Left forelimb (tissue), 1 donor: ENCODE measurements at places on chromosomes 5 and 9.

DNA sequence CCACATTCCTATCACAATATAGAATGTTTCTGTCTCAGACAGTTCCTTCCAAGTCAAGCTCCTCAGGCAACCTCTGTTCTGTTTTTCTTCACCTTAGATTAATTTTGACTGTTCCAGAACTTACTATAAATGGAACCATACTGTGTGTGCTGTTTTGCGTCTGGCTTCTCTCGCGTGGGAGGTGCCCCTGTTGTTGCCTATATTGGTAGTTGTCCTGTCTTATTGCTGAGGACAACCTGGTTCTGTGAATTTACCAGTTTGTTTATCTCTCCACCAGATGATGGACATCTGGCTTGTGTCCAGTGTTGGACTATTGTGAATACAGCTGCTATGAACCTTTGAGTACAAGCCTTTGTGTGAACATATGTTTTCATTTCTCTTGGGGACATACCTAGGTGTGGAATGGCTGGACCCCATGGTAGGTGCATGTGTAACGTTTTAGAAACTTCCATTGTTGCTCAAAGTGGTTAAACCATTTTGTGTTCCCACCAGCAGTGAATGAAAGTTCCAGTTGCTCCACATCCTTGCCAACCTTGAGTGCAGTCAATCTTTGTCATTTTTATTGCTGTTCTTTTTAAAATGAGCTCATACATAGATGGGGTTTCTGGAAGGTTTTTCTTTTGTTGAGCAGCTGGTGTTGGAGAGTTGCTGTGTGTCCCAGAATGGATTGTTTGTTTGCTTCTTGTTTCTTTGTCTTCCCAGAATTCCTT, 18.1 kb downstream of the HMCN2 start:
- DNase-seq, result no peak

DNA sequence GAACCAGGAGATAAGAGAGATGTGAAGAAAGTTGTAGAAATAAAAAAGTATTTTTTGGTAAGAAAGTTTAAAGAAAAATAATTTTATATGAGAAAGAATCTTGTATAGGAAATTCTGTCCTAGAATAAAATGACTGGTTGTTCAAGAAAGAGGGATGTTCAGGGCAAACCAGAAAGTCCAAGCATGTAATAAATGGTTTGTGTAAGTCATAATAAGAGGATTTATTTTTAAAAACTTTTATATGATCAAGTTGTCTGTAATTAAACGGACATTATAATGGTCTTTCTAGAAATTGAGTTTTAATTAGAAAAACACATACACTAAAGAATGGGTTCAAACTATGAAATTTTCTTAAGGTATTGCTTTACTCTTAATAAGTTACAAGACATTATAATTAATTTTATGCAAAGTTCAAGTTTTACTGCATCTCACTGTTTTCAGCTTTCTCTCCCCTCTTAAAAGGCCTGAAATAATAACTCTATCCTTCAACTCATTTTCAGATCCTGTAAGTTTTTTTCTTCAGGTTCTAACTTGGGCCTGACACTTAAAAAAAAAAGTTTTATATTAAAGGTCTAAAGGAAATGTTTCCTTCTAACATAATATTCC, 56.1 kb upstream of the ZNF300 start:
- DNase-seq, result no peak

DNA sequence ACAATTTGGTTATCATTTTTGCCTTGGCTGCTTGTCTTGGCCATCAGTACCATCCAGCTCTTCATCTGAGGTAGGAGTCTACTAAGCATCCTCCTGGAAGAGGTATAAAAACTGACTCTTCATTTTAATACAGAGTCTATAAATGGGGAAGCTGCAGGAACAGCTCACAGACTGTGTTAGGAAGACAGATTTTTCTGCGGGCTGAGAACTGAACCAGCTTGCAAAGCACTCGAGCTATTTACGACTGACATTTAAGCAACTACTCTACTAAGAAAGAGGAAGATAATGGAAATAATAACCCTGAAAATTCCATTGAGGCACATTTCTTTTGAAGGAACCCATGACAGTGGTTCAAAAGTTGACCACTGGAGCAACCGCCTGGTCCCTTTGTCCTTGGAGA, 314.5 kb upstream of the RFX3 start:
- DNase-seq, result no peak

- DNase-seq, result no peak
Measured at GRCh38 chr9:37944266-37944650, 40.3 kb upstream of the SLC25A51 start.

- DNase-seq, result no peak
Measured at GRCh38 chr9:129934780-129935179, 99.5 kb downstream of the USP20 start.

DNA sequence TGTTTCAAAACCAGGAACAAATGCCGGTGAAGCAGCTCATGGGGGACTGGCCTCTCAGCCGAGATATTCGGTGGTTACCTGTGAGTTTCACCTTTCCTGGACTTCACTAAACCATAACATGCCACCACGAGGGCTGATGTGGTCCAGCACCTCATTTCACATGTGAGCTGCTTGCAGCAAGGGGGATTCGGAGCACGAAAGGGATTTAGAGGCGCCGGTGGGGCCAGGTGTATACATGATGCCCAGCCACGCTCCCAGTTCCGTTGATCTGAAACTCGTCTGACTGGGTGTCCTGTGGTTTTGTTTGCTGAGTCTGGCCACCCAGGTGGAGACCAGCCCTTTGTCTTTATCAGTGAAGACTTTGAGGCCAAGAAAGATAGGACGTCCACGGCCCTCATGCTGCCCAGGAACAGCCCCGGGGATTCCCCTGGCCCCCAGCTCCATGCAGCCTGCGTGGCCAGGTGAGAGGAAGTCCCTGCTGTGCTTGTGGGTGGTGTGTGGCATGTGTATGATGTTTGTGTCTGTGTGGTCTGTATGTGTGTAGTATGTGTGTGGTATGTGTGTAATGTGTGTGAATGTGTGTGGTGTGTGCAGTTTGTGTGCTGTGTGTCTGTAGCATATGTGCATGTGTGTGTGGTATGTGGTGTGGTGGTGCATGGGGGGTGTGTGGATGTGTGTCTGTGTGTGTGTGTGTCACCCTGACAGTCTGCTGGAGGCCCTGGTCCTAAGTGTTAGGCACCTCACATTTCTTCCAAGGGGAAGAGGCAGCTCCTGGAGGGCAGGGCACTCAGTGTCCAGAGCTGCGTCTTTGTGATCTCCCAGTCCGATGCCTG, 23.4 kb downstream of the PHF2 start:
- peak; percentile 41 for DNase-seq

DNA sequence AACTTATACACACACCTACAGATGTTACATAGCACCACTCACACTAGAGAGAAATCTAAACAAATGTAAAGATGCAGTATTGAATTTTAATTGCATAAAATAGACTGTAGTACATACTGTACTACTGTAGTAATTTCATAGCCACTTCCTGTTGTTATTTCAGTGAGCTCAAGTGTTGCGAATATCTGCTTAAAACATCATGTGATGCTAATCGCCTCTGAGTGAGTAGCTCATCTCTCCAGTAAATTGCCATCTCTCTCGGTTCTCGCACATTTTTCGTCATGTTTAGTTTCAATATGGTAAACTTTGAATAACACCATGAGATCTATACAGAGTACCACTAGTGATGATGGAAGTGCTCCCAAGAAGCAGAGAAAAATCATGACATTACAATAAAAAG, 22.0 kb upstream of the ARHGEF28 start:
- no peak for DNase-seq

- DNase-seq, result no peak
Measured at GRCh38 chr9:88816141-88816540, 175.1 kb upstream of the S1PR3 start.

DNA sequence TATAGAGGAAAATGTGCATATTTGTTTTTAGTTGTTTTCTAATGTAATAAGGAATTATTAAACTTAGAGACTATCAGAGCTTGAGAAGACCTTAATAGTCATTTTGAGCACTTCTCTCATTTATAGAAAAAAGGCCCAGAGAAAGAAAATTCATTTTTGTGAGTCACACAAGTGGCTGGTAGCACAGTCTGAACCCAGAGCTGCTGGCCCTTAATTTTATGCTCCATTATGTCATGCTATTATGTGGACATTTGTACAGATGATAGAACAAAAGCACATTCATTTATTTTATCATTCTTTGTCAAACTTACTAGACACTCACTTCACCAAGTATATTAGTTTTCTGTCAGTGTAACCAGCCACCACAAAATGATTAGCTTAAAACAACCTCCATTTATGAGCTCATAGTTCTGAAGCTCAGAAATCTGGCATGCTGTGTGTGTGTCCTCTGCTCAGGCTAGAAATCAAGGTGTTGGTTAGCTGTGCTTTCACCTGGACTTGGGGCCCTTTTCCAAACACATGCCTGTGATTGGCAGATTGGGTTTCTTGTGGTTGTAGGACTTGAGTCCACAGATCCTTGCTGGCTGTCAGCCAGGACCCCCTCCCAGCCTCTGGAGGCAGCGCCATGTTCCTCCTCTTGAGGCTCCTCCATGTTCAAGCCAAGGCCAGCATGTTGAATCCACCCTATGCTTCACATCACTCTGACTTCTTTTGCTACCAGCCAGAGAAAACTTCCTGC, 188.9 kb downstream of the ARHGAP26 start:
- DNase-seq, result no peak

DNA sequence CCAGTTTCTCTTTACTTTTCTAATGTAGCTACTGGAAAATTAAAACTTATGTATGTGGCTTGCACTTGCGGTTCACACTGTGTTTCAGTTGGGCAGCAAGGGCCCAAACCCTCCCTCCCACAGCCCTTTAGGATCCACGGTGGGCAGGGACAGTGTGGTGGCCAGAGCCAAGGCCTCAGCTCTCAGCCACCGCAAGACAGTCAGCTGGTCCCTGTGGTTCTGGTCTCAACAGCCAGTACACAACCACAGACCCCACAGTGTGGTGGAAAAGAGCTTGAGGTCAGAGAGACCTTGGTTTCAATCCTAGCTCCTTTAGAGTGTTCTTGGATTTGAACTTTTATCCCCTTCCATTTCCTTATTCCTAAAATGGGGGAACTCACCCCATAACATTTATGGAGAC, 153.0 kb upstream of the SMIM23 start:
- no peak for DNase-seq
